HTR-8/SVneo (cell line): ENCODE measurements at places on chromosomes 2 and 18.

DNA sequence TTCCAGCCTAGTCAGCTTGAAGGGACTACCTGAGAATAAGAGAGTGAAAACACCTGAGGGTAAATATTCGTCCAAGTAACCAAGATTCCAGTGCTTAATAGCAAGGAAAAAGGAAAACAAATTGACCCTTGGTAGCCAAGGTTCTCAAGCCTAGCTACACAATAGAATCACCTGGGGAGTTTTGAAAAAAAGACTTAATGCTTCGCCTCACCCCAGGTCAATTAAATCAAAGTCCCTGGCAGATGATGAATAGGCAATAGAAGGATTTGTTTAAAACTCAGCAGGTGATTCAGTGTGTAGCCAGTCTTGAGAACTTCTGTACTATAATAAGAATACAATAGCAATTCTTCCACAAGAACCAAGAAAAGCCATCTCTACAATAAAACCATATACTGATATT is 500.2 kb downstream of the XIRP2 start:
- no peak for DNase-seq

DNA sequence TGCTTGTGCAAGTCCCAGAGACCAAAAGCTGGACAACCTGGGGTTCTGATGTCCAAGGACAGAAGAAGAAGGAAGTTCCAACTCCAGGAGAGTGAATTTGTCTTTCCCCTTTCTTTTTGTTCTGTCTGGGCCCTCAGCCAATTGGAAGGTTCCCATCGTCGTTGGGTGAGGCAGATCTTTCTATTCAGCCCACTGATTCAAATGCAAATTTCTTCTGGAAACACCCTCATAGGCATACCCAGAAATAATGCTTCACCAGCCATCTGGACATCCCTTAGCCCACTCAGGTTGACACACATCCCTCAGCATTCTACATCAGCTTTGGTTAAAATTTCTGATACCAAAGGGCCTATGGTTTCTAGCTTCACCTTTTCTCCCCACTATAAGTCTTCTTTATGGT is 156.5 kb downstream of the SP3 start:
- no peak for DNase-seq

DNA sequence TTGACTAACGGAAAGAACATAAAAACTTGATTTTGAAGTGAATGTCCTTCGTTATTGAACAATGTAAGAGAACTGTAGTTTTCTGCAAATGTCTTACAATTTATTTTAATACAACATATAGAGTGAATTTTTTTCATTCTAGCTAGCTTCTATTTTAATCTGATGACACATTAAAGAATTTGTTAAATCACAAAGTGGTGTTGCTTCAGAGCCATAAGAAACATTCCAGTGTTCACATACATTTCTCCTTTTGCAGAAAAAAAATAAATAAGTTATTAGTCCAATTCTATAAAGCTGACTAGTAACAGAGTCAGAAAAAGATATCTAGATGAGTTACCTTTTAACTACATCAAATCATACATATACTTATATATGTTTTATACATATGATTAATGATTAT is 914.3 kb upstream of the SLC39A10 start:
- no peak for DNase-seq

DNA sequence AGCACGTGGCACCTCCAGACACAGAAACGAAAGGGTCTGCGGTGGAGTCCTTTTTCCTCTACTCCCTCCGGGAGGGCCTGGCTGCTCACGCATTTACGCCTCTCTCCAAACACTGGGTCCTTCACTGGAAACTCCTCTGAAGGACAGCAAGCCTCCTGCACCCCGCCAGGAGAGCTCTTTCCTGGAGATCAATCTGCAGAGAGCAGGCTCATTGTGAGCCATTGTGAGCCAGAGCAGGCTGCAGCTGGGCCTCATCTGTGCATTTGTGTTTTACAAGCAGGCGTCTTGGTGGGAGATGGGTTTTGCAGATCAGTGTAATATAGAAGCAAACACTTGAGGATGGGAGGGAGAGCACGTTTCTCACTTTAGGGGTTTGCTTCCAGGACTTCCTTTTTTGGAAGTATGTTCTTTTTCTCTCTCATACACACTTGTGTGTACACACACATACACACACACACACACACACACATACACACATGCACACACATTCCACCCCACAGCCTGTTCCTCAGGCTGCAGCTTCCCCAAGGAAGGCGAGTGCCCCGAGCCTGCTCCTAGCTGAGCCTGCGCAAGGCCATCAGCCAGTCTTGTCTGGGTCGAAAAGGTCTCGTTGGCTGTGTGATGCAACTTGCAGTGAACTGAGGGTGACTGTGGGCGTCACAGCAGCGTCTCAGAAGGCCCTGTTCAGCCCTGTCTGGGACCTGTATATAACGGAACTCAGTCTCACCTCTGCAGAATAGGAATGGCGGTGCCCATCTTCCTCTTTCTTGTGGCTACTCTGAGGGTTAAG is 163.5 kb downstream of the GLI2 start:
- no peak for DNase-seq

DNA sequence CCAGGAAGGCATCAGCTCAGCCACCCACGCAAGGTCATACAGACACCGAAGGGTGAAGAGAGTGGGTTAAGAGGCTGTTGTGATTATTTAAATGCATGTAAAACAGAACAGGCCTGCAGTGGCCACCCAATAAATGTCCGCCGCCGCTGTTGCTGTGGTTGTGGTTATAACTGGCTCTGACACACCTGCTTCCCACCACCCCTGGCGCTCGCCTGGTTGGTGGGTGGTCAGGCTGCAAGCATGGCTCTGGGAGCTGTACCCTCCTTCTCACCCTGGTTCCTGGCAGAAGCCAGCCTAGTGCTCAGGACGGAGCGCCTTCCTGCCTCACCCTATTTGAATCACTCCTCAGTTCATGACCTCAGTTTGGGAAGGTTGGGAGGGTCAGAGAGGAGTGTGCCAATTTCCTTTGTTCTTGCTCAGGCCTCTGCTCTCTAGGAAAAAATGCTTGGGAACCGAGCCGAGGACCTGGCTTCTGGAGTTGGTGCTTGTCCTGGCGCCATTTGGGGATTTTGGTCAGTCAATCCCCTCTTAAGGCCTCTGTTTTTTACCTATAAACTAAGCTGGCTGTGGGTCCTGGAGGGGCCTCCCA is 5.3 kb upstream of the CRYBA2 start:
- DNase-seq, result no peak
